ENCODE measurements at places on chromosomes 4 and X. TPM values are rescaled to one million over a fixed set of nuclear protein-coding genes. Genes with fewer than 3 reads are reported as not detected.

Gene CD99L2
- 15.0 TPM for total RNA-seq

Gene CT55
- total RNA-seq, result not detected

Gene NXF2
- not detected for total RNA-seq

Gene WWC2
- 13.0 TPM for total RNA-seq

Gene CXCL10
- total RNA-seq, result 0.30 TPM

Gene ATP1B4
- not detected for total RNA-seq

Gene POU4F2
- not detected for total RNA-seq

Gene FAM149A
- not detected for total RNA-seq

Gene LDB2
- total RNA-seq, result not detected

Gene FAM9C
- not detected for total RNA-seq

Gene TREX2
- total RNA-seq, result 4.1 TPM

Gene HCCS
- total RNA-seq, result 11.9 TPM

Gene TBC1D9
- total RNA-seq, result 12.2 TPM

Gene DCAF12L2
- not detected for total RNA-seq

Gene HMX1
- not detected for total RNA-seq

Gene ARAP2
- total RNA-seq, result 5.2 TPM

Gene IL2
- total RNA-seq, result not detected

Gene CFAP99
- total RNA-seq, result not detected

Gene PCDH10
- not detected for total RNA-seq

Gene CCDC158
- total RNA-seq, result 0.04 TPM

Gene ARSD
- 11.9 TPM for total RNA-seq

Gene ENOPH1
- 52.9 TPM for total RNA-seq

Gene CPLX1
- total RNA-seq, result 0.23 TPM

Gene SLC38A5
- 167 TPM for total RNA-seq

Gene DYNLT3
- total RNA-seq, result 22.8 TPM

Gene EFHC2
- total RNA-seq, result 0.55 TPM

Gene EPGN
- 75.9 TPM for total RNA-seq

Gene CAPN6
- not detected for total RNA-seq

Gene SLIT2
- 4.1 TPM for total RNA-seq

Gene ETDA
- not detected for total RNA-seq

Gene CACNA1F
- total RNA-seq, result not detected

Gene HEPH
- 6.5 TPM for total RNA-seq

Gene S100P
- not detected for total RNA-seq

Gene CYSLTR1
- not detected for total RNA-seq

Gene RIBC1
- 1.3 TPM for total RNA-seq

Gene OPHN1
- total RNA-seq, result 2.5 TPM

Gene GRIA2
- total RNA-seq, result not detected

Gene MSANTD1
- total RNA-seq, result not detected

Gene ADGRA3
- total RNA-seq, result 32.8 TPM

Gene RNF175
- not detected for total RNA-seq

Gene CT47B1
- total RNA-seq, result not detected

Gene C4orf54
- not detected for total RNA-seq

Gene APOO
- total RNA-seq, result 36.0 TPM

Gene NLRP2B
- not detected for total RNA-seq

Gene FGF13
- total RNA-seq, result not detected

Gene SSX2
- not detected for total RNA-seq

Gene CCNA2
- total RNA-seq, result 94.8 TPM

Gene SHISA3
- total RNA-seq, result not detected

Measured in hair follicular keratinocyte (primary cell).